Urinary bladder (tissue), 4 donors: ENCODE measurements at places on chromosomes 6 and 20. TPM values are rescaled to one million over a fixed set of nuclear protein-coding genes. Genes with fewer than 3 reads are reported as not detected.

The ENPP5 gene
- polyA plus RNA-seq, result 5.0 TPM

The MTO1 gene
- 19.8 TPM for polyA plus RNA-seq

The OTOR gene
- polyA plus RNA-seq, result not detected

The C6orf136 gene
- polyA plus RNA-seq, result 15.9 TPM

The SPTLC3 gene
- 3.1 TPM for polyA plus RNA-seq

The FAM209B gene
- 0.28 TPM for polyA plus RNA-seq

The HCK gene
- polyA plus RNA-seq, result 12.2 TPM

The RSPO4 gene
- polyA plus RNA-seq, result 0.08 TPM

The GMPR gene
- polyA plus RNA-seq, result 5.4 TPM

The RFX6 gene
- polyA plus RNA-seq, result 0.06 TPM

The GPR63 gene
- polyA plus RNA-seq, result 1.1 TPM
